Activated T-cell treated with anti-CD3 and anti-CD28 coated beads, Interleukin-2, amount 50 U/mL, for 48 hours (primary cell): ENCODE measurements at places on chromosomes 1 and 21.

GRCh38 chr21:16788584-16788983 is 724.3 kb upstream of the CXADR start:
- no peak for DNase-seq

GRCh38 chr1:153796786-153797659 is 21.8 kb downstream of the SLC27A3 start:
- peak; percentile 88 for DNase-seq

DNA sequence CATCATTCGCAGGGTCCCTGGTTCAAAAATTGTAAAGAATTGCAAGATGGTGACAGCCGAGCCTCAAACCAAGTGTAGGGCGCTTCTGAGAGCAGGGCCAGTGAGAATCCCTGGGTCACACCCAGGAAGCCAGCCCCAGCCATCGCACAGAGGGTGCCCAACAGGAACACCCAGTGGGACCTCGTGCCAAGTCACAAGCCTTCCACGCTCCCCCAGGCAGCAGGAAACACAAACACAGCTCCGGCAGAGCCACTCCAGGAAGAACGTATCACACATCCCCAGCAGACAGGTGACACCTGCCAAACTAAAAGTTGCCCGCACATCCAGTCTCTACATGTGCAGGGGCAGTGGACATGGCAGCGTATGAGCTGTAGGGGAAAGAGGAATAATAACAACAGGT is 20.2 kb downstream of the DHRS3 start:
- DNase-seq: no peak

GRCh38 chr21:16330082-16330907 is 600.5 kb downstream of the USP25 start:
- no peak for DNase-seq

DNA sequence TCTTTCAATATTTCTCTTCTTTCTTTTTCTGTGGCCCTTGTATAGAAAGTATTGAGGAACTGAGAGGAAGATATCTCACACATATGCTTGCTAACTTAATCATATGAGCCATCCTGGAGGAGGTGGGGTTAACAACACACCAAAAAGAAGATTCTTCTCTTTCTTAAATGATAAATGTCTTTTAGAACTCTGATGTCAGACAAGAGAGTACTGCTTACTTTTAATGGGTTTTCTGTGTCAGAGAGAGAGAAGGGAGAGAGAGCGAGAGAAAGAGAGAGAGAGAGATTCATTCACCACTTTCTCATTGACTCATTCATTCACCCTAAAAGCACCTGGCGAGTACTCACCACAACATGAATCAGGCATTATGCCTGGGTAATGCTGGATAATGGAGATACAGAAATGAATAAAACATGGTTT is 250.3 kb upstream of the SGIP1 start:
- no peak for DNase-seq

- no peak for DNase-seq
Measured at GRCh38 chr1:17723684-17724083, 31.4 kb upstream of the ACTL8 start.

DNA sequence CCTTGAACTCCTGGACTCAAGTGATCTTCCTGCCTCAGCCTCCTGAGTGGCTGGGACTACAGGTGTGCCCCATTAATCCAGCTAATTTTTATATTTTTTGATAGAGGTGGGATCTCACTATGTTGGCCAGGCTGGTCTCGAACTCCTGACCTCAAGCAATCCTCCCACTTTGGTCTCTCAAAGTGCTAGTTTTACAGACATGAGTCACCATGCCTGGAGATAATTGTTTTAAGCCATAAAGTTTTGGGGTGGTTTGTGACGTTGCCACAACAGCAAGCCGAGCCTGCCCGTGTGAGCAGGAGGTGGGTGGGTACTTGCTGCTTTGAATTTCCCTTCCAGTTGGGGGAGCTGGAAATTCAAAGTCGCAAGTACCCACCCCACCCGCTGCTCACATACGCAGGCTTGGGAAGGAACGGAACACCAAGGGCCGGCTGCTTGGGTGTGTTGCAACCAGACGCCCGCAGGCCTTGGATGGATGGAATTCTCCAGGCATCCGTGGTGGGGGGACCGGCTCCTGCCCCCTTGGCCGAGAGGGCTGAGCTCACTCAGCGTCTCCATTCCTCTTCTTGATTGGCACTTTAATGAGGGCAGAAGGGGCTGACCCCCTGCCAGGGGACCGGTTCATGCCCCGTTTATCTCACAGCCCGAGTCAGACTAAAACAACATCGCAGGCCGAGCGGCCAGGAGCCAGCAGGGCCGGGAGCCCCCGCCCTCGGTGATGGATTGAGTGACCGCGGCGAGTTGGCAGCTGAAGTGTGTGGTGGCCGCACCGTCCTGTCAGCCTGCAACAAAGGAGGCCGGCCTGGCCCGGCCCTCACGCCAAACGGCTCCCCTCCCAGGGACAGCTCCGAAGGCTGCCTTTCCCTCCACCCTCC is 78.1 kb downstream of the DHRS3 start:
- DNase-seq: no peak

DNA sequence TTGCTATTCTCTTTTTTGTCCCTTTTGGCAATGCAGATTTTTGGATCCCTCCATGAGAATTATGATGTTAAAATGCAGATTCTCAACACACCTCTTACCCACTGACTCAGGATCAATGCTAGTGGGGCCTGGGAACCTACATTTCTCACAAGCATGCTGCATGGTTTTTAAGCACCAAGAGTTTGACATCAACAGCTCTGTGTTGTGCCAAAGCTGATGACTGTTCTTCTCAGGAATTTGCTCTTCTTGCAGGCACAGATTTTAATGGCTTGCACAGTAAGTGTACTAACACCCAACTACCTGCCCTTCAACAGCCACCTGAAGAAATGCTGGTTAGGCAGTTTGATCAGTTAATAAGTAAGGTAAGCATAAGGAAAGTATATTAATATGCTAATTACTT is 468.7 kb downstream of the PTBP2 start:
- DNase-seq: no peak

GRCh38 chr21:27209546-27209945 is 242.7 kb upstream of the ADAMTS5 start:
- DNase-seq: no peak

DNA sequence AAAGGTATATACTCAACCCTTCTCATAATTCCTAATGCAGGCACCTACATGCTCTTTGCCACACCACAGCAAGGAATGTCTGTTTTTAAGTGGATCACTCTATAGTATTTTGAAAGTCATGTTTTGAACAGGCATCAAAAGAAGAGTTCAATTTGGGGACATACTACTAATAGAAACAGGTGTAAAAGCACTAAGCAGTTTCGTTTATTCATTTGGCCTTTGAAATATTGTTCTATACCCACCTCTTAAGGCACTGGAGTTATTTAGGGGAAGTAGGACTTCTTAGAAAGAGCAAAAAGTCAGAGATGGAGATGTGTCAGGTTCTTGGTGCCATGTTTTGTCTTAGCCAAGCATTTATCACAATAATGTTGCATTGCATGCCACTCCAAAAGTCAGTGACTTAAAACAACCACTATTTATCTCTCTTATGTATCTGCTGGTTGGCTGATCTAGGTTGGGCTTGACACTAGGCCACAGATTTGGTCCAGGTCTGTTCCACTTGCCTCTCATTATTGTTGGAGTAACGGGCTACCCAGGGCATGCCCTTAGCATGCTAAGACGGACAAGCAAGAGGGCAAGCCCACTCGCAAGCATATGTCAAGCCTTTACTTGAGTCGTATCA is 107.5 kb downstream of the RGL1 start:
- DNase-seq: no peak

GRCh38 chr21:29334717-29335428 is 36.2 kb downstream of the BACH1 start:
- DNase-seq: no peak

GRCh38 chr1:176559474-176559873 is 96.5 kb downstream of the PAPPA2 start:
- DNase-seq: no peak

DNA sequence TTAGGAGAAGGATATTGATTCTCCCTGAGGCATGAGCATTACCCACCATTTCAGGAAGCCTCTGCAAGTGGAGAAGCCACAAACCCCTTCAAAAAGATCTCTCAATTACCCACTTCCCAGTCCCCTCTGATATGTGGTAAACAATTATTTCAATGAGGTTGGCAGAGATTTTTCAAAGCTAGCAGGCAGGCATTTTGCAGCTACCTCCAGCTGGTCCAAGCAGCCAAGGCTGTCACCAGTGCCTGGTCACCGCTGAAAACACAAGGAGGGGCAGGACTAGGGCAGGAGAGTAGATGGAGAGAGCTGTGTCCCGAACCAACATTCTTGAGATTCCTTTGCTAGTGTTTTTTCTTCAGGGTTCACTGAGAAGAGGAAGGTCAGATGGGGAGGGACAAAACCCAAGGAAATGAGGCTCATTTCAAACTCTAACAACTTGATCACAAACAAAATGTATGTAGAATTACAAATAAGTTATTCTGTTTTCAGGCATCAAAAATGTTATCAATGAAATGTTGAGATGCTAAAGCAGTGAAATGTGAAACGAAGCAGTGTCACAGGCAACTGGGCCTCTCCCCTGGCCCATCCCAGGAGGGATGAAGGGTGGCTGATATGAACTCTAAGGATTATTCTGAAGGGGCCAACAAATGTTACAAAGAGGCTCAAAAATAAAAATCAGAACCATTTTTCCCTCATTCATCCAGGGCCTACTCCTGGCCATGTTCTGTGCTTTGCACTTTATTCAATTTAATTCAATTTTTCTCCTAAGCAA is 22.3 kb downstream of the APP start:
- DNase-seq: no peak

GRCh38 chr1:201938440-201939035 is 7.8 kb downstream of the LMOD1 start:
- DNase-seq: no peak

GRCh38 chr1:50985094-50985493 is 15.0 kb downstream of the CDKN2C start:
- no peak for DNase-seq

DNA sequence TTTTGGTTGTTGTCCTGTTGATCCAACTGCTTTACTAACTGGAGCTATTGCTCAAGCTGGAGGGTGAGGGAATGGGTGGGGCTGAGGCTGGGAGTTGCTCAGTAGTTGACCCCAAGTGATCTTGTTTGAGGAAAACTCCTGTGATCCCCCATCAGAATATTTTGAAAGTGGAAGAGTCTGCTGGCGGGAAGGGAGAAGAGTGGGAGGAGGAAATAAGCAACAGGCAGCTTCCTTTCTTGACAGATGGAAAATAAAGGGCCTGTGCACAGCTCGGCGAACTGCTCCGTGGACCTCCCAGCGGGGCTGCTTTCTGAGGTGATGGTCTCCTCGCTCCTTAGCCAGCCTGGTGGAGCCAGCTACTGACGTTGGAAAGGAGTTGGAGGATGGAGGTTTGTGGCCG is 199.1 kb upstream of the LMO4 start:
- no peak for DNase-seq

DNA sequence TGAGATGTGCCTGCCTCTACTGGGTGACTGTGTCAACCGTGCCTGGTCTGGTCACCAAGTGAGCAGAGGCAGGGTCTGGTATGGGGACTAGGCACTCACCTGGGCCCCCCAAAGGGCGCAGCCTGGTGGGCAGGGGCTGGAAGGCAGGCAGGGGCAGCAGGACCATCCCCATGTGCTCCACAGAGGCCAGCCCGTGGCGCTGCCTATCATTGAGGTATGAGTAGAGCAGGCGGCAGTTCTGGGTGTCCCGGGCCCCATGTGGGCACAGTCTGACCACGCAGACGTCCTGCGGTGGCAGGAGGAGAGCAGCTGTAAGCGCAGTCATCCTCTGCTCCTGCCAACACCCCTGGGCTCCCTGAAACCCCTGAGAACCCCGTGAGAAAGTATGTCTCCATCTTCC is 23.7 kb downstream of the SPOCD1 start:
- no peak for DNase-seq

- DNase-seq: no peak
Measured at GRCh38 chr1:184101571-184101970, 50.0 kb downstream of the TSEN15 start.

DNA sequence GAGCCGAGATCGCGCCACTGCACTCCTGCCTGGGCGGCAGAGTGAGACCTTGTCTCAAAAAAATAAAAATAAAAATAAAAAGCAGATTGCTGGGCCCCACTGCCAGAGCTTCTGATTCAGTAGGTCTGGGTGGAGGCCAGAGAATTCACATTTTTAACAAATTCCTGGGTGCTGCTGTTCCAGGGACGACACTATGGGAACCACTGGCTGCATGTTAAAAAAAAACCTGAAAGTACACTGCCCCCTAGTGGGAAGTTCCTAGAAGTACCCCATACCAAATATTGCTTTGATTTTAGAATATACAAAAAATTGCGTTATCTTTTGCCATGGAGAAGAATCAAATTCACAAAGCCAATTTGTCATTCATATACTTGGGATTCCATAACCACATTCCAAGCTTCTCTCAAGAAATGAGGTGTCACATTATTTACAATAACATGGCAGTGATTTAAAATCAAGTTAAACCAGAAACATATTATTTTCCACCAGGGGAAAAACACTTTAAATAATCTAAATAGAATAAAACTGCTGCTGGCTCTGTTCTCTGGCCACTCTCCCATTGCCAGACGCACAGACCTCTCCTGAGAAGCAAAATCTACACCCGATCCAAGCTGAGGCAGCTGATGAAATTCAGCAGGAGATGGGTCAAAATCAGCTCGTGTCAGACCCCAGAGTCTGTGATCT is 27.4 kb downstream of the SYF2 start:
- DNase-seq: peak; percentile 30

- DNase-seq: no peak
Measured at GRCh38 chr1:44660176-44660575, 14.1 kb downstream of the TMEM53 start.

GRCh38 chr1:168273575-168273974 is 7.1 kb upstream of the TBX19 start:
- DNase-seq: no peak

DNA sequence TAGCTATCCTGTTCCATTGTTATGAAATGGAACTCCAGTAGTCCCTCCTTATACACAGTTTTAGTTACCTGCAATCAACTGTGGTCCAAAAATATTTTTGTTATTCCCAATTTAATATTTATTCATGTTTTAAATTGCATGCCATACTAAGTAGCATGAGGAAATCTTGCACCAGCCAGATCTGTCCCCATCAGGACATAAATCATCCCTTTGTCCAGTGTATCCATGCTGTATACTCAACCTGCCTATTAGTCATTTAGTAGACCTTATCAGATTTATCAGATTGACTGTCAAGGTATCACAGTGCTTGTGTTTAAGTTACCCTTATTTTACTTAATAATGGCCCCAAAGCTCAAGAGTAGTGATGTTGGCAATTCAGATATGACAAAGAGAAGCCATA is 207.9 kb upstream of the DMRTA2 start:
- no peak for DNase-seq
